Naive thymus-derived CD8-positive, alpha-beta T cell (primary cell): ENCODE measurements at places on chromosomes 1 and 21.

GRCh38 chr1:37148663-37149062 lies 114.3 kb upstream of the GRIK3 start:
- DNase-seq: no peak

- DNase-seq: no peak
Observed at GRCh38 chr21:27021046-27021445, 54.2 kb upstream of the ADAMTS5 start.

GRCh38 chr1:54287176-54287650 lies 87.2 kb downstream of the MRPL37 start:
- DNase-seq: peak; percentile 90

GRCh38 chr1:221344693-221345092 lies 397.2 kb downstream of the DUSP10 start:
- no peak for DNase-seq

DNA sequence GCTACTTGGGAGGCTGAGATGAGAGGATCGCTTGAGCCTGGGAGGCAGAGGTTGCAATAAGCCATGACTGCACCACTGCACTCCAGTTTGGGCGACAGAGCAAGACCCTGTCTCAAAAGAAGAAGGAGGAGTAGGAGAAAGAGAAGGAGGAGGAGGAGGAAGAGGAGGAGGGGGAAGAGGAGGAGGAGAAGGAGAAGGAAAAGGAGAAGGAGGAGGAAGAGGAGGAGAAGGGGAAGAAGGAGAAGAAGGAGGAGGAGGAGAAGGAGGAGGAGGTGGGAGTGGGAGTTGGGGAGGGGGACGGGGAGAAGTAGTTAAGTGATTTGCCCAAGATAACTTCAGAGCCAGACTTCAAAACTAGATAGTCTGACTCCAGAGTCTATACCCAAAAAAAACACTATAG lies 55.5 kb upstream of the FOXD3 start:
- no peak for DNase-seq

DNA sequence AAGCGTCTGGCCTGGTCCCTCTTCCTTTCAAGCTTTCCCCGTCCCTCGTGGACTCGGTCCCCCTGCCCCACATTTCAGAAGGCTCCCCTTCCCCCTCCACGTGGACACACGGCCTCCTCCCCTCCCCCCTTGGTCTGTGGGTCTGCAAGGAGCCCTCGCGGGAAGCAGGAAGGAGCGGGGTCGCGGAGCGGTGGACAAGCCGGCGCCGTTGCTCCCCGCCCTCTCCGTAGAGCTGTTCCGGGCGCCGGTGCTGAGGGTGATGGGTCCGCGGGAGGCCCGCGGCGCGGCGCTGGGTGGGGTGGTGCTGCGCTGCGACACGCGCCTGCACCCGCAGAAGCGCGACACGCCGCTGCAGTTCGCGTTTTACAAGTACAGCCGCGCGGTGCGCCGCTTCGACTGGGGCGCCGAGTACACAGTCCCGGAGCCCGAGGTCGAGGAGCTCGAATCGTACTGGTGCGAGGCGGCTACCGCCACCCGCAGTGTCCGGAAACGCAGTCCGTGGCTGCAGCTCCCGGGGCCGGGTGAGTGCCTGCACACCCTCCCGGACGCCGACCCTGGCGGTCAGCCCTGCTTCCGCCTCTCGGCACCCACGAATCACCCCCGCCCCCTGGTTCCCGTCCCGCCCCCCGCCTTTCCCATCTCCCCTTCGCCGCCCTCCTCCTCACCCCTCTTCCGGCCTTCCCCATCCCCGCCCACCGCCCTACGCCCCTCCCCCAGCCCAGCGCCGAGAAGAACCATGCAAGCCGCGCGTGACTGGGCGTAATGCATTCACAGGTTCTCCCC lies 5.3 kb downstream of the FCRLB start:
- DNase-seq: peak; percentile 67

DNA sequence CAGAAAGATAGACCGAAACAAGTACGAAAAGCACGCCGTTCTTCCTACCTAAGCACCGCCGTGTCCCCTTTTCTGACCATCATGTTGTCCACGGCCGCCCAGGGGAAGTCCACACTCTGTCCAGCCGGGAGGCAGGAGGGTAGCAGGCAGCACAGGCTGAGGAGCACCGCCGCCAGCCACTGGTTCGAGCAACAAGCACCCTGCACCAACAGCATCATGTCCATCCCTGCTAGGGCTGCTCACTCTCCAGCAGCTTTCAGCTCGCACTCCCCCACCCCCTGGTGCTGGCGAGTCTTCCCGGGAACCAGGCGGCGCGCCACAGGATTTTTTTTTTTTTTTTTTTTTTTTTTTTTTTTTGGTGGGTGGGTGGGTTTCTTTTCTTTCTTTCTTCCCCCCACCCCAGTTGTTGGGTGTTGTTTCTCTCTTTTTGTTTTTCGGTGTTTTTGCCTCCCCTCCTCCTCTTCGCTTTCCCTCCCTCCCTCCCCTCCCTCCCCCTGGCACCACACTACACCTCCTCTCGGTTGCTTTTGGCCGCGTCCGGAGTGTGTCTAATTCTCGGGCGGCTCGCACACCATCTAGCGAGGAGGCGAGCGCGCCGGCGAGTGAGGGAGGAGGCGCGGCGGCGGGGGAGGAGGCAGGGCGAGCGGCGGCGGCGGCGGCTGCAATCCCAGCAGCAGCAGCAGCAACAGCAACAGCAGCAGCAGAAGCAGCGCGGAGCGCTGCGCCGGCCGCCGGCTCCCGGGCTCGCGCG lies at the start of gene NEGR1:
Gene NEGR1, minus strand, starts transcription at position 269 of the 751 bp plus-strand sequence.
- peak; percentile 59 for DNase-seq

DNA sequence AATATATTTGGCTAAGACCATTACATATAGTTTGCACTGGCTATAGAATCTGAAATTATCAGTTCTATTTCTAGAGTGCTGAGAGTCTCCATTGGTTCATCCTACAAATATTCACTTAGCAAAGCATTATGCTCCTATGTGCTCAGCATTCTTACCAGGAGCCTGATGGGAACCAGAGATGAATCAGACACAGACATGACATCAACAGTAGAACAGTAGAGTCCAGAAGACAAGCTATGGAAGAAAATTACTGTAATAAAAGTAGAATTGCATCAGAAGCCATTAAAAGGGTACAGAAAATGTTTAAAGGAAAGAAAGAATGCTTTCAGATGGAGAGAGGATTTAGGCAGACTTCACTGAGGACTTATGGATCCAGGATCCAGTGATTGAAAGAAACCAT lies 271.7 kb upstream of the SNX7 start:
- no peak for DNase-seq

GRCh38 chr1:24878775-24879742 lies 51.0 kb downstream of the RUNX3 start:
- DNase-seq: no peak

- DNase-seq: peak; percentile 46
Observed at GRCh38 chr1:156643778-156644092, 1.8 kb downstream of the BCAN start.

GRCh38 chr1:28437924-28438699 lies 67.7 kb upstream of the RCC1 start:
- no peak for DNase-seq

DNA sequence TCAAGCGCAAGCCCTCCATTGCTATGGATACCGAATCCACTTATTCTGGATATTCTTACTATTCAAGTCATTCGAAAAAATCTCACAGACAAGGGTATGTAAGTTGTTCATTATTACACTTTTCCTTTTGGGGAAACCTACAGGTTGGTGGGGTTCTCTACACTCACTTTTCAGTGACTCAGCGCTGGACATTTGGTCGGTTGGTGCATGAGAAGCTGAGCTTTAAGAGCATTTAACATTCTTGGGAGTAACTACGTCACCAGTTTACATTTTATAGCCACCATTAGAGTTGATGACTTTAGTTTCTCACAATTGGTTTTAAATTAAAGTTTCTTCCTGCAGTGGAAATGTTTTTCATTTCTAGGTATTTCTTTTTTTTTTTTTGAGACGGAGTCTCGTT lies 9.6 kb downstream of the VANGL1 start:
- DNase-seq: no peak

DNA sequence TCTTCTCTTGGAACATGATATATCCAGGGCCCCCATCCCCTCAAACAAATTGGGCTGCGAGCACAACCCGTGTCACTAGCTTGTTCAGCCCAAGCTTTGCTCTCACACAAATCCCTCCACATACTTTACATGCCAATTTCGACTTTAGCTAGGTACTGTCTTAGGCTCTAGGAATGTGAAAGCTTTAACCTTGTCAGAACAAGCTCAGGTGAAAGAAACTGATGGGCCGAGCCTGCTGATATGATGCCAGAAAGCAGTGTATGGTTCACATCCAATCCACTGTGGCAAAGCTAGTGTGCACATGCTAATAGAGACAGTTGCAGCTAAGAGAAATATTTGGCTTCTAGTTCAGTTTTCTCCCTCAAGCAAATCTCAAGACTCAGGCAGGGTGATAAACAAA lies 79.5 kb downstream of the TNFSF18 start:
- no peak for DNase-seq
